ENCODE measurements at places on chromosomes 6 and 20.

GRCh38 chr20:41889126-41889843 is 271.1 kb upstream of the CHD6 start:
- no peak for DNase-seq

GRCh38 chr6:160265869-160266476 is 7.4 kb upstream of the SLC22A2 start:
- DNase-seq: no peak

DNA sequence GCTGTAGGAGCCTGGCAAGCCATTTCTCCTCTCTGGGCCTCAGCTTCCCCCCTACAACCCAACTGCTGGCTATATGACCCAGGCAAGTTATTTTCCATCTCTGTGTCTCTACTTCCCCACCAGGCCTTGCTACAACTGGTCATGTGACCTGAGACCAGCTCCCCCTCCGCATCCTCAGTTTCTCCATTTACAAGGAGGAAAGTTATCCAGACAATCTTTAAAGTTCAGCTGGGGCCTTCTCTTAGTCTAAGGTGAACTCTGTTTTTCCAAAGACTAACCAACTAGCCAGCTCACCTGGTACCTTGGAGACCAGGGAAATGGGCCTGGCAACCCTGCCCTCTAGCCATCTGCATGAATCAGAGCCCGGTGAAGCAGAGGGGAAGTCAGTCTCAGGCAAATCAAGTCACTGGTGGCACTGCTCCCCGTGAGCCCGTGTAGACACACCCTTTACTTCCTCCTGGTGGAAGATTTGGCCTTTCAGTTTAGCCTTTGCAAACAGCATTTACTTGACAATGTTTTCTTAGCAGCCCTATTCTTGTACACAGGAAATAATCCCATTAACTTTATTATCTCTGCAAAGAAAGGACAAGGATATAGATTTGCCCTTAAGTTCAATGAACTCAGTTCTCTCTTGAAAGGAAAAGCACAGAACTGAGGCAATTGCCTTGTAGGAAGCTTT is 157.7 kb downstream of the VEGFA start:
- DNase-seq: peak; percentile 9

DNA sequence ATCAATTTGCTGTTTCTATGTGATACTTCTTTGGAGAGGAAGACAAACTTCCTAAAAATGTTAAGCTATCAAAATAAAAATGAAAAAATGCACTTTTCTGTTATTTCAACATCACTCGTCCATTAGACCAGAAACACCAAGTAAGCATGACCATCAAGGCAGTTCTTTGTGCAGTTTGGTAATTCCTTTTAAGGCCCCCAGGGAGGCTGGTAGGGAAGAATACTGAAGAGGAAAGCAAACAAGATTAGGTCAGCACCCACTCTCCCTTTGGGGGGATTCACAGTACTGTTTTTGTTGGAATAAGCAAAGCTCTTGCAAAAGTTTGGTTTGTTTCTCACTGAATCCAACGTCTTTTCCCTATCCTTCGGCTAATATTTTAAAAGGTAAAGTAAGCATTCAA is 206.8 kb upstream of the SLC35B3 start:
- DNase-seq: no peak

DNA sequence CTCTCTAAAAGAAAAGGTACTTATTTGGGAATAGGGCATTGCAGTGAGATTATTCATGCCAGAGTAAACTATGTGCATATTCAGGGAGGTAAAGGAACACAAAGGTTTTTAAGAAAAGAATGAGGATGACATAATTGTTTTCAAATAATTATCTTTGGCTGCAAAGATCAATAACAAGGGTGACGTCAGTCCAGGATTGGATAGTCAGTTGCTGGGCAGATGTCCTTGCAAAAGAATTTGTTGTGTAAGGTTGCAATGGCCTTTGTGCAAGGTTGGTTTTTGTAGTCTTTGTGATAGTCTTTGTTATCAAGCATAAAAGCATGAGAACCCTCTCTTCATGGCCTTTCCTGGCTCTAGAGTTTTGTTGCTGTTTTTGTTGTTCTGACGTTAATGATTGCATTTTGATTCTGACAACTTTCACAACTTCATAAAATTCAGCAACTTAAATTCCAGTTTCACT is 17.7 kb downstream of the LOC128125822 start:
- no peak for DNase-seq

GRCh38 chr20:58956078-58956477 is 25.0 kb upstream of the NELFCD start:
- DNase-seq: no peak

GRCh38 chr6:138724015-138724414 is 49.6 kb upstream of the CCDC28A start:
- DNase-seq: no peak

- DNase-seq: no peak
Measured at GRCh38 chr6:69314001-69314400, 482.8 kb downstream of the LMBRD1 start.

GRCh38 chr6:138510093-138510492 is 10.8 kb upstream of the NHSL1 start:
- DNase-seq: no peak

DNA sequence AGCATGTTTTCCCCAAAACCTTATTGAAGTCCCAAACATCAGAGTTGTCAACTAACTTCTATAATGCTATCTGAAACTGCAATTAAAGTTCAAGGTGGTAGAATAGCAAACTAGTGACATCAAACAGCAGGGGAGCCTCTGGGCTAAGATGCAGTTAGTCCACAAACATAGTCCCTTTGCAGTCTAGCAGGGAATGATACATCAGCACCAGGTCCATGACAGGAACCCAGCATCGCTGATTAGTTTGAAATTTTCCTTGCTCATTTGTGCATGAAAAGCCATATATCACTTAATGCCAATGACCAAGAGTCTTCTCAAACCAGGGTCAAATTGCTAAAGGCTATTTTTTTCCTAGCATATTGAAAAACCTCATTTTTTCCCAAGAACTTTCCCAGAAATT is 145.3 kb downstream of the HIVEP2 start:
- DNase-seq: no peak

All from CD4-positive, alpha-beta T cell treated with Interferon gamma for 1 hour (primary cell).